CD8-positive, alpha-beta memory T cell (primary cell): ENCODE measurements at places on chromosomes 13 and 19.
A peak's percentile ranks its signal among the peaks of the same experiment; 100 is the strongest.

DNA sequence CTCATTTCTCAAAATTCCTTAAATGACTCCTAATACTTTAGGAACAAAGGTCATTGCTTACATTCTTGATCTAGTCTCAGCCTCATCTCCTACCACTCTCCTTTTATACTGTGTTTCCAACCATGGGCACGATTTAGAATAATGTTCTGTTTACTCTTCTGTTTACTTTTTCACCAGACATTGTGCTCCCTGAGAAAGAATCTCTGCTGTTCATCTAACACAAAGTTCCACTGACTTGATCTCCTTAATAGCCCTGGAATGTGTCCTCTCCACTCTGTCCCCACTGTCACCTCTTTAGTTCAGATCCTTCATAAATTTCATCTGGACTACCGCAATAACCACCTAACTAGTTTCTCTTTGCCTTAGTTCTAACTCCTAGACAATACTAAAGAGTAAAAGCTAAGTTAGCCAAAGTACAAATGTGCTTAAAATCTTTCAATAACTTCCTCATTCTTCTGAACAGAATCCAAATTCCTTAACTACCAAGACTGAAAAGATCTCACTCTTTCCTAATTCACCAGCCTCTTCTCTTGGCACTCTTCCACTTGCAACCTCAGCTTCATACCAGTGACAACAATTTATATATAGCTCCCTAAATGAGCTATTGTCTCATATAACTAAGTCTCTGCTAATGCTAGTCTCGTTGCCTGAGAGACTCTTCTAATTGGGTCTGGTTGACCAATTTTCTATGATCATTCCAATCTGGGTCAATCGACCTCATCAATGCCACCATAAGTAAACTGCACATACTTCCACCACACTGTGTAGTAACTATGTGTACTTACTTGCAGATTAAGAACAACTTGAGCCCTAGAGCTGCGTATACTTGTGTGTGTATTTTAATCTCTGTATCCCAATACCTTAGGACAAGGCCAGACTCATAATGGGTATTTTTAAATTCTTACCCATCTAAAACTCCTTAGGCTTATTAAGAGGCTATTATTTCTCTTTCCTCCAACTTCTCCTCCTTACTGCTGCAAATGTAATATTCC is 179.9 kb downstream of the VWA8 start:
- DNase-seq, result no peak

GRCh38 chr13:48165063-48165462 is 67.9 kb upstream of the ITM2B start:
- no peak for DNase-seq

DNA sequence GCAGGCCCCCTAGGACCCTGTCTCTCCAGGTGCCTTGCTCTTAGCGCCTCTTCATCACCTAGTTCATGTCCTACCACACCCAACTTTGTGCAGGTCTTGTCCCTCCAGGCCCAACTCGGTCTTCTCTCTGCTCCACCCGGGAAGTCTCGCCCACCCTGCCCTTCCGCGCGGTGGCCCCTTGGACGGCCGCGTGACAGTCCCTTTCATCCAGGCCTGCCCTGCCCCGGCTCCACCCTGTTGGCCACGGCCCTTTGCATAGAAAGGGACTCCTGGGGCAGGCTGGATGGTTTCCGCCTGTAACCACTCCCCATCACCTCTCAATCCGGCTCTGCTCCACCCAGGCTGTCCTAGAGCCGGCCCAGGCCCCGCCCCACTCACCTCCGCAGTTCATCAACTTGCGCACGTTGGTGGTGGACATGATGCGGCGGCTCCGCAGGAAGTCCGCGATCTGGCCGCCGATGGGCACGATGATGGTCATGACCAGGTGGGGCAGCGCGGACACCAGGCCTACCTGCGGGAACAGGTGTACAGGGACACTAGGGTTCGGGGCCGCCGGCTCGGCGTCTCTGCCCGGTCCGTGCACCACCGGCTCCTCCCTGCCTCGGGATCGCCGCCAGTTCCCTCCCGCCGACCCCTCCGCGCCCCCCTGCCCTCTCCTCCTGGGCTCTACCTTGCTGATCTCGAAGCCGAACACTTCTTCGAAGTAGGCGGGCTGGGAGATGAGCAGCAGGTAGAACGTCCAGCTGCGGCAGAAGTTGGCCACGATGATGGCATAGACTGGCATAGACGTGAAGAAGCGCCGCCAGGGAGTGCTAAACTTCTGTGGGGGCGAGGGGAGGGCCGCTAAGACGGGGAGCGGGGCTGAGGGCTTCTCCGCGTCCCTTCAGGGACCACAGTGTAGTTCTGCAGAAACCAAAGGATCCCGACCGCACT is 7.2 kb downstream of the GFY start:
- DNase-seq, result no peak

- no peak for DNase-seq
Measured at GRCh38 chr19:16874250-16874977, 14.4 kb upstream of the F2RL3 start.

DNA sequence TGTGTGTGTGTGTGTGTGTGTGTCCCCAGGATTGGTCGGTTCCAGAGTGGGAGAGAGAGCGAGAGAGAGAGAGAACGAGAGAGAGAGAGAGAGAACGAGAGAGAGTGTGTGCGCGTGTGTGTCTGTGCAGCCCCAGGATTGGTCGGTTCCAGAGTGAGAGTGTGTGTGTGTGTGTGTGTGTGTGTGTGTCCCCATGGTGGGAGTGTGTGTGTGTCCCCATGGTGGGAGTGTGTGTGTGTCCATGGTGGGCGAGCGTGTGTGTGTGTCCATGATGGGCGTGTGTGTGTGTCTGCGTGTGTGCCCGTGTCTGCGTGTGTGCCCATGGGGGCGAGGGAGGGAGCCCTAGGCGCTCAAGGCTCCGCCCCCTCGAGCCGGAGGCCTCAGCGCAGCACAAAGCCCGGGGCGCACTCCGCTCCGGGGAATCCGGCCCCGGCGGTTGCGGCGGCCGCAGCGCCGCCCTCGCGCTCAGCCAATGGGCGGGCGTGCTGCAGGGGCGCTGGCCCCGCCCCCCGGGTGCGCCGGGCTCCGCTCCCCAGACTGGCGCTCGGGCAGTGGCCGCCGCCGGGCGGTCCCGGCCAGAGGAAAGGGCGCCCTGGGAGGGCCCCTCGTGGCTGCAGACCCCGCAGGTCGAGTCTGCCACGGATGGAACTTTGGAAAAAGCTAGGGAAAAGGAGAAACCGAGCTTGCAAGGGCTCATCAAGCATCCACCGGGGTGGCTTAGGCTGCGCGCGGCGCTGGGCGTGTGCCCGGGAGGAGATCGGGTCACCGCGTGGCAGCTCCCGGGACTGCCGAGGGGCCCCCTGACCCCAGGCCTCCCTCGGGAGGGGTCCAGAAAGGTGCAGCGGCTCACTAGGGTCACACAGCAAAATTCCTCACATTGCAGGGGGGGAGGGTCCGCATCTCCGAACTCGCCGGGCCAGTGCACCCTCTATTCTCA is 96.2 kb downstream of the INSR start:
- DNase-seq, result peak; percentile 94

GRCh38 chr19:5131031-5131505 is 162.2 kb downstream of the KDM4B start:
- DNase-seq, result no peak

DNA sequence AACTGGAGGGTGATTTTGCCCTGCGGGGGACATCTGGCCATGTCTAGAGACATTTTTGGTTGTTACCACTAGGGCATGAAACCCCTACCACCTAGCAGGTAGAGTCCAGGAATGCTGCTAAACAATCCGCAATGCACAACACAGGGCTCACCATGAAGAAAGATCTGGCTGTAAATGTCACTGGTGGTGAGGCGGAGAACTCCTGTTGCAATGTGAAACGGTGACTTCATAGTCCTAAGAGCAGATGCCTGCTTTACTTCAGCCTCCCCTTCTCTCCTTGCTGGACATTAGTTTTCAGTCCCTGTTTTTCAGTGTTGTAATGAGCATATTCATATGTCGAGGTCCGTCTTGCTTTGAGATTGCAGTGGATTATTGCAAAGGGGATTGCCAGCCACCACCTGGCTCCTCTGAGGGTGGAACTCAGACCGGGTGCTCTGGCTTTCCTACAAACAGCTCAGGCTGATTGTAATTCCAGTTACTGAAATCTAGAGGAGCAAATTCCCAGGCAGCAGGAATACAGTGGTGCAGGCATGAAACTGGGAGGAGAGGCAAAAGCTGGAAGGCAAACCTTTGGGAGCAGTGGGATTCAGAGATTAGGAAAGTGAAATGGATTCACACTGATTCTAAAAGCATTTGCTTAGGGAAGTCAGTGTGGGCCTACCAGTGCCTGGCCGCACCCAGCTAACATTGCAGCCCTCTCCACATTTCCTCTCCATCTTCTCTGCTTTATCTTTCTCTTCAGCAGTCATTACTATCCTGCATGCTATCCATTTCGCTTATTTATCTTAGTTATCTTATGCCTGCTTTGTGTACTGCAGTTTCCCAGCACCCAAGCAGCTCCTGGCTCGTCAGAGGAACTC is 76.1 kb upstream of the PCDH8 start:
- DNase-seq, result no peak

GRCh38 chr19:14843578-14843977 is 5.1 kb downstream of the OR7A10 start:
- DNase-seq, result no peak

- no peak for DNase-seq
Measured at GRCh38 chr13:111337741-111338140, 17.3 kb downstream of the TEX29 start.

DNA sequence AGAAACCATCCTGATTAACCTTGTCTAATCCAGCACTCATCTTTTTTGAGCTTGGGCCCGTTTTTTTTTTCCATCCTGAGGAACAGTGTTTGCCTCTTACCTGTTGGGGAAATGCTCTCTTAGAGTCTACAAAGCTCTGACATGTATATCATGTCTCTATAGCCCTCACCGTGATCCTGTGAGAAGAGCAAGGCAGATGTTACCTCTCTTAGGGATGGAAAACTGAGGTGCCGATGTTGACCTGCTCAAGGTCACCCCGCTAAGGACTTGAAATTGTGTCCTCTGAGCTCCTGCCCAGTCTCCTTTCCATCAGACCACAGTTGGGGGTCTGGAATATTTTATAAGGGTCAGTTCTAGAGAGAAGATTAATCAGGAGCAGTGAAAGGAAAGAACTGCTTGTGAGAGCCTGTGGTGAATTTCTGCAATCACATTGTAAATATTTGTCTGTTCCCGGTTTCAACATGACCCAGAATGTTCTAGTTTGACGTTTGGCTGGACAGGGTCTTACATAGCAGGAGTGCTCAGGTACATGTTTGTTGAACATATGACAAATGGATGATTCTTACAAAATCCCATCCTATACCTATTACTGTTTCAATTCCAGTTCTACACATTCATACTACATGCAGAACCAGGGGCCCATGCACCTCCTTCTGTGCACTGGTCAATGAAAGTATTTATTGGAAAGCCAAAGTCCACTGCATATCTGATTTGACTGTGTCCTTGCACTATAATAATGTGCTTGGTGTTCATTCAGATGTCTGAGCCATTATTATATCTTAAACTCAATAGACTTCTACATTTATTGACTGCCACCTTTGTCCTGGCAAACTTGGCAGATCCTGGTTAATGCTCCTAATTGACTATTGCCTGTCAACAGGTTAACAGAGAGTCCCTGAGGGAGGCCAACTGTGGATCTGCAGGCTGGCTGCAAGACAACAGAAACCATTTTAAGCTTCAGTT is 12.1 kb downstream of the SLC25A15 start:
- DNase-seq, result no peak

- no peak for DNase-seq
Measured at GRCh38 chr13:35470671-35471661, 5.5 kb downstream of the MAB21L1 start.

DNA sequence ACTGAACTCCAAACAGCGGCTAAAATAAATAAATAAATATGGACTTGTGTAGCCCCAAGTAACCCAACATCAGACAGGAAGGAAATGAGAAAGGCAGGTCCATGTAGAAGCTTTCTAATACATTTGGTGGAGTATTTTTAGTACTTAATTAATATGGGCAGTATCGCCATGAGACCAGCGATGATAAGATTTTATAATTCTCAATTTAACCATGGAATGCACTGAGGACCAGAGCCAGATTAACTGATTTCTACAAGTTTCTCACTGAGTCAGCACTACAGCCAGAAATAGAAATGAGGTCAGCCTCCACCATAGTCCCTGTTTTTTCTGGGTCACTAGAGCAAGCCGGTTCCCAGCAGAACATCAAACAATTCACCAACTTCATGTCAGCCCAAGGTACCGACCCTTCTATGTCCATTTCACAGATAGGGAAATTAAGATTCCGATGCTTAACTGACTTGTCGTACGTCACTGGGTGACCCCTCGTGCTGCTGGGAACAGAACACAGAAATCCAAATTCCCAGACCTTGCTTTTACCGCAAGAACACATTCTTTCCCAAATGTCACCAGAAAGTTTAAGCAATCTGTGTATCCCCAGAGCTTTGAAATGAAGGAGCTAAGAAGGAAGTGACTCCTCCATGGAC is 90.4 kb downstream of the COL4A1 start:
- no peak for DNase-seq

GRCh38 chr13:97274829-97275649 is 52.9 kb downstream of the MBNL2 start:
- DNase-seq, result no peak

- no peak for DNase-seq
Measured at GRCh38 chr19:48258350-48258749, 2.6 kb upstream of the CARD8 start.

DNA sequence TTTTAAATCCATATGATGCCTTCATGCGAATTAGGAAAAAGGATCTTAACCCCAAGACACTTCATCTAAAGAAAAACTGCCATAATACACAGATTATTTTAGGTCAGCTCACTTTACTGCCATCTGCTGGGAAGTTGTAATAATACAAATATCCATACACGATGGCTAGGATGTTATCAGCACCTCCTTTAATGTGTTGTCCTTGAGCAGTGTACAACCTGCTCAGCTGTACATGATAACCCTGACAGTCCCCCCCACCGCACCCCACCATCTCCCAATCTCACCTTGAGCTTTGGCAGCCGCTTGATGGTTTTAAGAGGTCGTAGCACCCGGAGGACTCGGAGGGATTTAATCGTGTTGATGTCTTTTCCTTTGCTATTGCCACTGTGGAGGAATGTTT is 112.2 kb downstream of the IER2 start:
- DNase-seq, result peak; percentile 38

GRCh38 chr13:95763601-95764000 is 86.7 kb downstream of the DNAJC3 start:
- no peak for DNase-seq

- no peak for DNase-seq
Measured at GRCh38 chr13:80931766-80932165, 590.8 kb upstream of the SPRY2 start.

DNA sequence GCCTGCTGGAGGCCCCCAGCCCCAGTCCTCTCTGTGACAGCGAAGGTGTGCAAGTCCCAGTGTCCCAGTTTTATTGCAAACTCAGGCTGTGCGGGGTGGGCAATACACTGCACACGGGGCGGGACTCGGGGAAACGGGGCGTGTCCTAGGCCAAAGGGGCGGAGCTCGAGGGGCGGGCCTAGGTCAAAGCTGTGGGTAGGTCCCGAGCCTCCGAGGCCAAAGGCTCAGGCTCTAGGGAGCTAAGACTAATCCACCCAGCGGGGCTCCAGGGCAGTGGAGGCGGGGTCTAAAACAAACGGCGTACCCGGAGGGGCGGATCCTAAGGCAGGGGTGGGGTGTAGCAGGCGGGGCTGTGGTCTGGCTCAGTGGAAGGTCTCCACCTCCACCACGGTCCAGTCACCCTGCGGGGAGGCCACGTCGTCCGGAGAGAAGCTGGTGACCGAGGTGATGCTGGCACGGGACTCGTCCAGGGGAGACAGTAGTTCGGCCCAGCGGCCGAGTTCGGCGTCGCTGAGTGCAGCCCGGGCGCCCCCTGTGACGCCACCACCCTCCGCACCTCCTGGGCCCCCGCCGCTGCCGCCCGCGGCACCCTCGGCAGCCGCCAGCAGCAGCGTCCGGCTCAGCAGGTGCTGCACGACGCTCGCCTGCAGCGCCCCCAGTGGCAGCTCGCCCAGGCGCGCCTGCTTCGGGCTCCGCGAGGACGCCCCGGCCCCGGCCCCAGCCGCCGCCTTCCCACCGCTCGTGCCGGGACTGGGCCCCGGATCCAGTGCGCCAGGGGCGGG is 5.3 kb downstream of the PRR36 start:
- peak; percentile 79 for DNase-seq
